ENCODE measurements at places on chromosomes 3 and 15.

GRCh38 chr3:16663854-16664712 lies 58.9 kb upstream of the DAZL start:
- no peak for DNase-seq

DNA sequence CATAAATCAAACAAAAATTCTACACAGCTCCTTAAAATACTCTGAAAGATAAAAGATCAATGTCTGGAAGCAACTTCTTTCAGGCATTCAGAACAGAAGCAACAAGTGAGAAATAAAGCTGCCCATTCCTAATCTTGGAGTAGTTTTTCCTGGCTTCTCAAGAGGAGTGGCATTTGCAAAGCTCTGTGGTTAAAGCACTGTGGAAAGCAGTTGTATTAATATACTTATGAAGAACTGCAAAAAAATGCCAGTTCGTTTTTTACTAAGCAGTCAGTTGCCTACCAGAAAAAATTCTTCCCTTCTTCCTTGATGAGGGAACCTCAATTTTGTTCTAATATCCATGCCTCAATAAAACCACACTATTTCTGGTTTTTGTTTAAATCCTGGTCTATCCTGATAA lies 197.8 kb downstream of the TNIK start:
- no peak for DNase-seq

GRCh38 chr3:120418866-120419490 lies 31.8 kb downstream of the FSTL1 start:
- peak; percentile 81 for DNase-seq

- no peak for DNase-seq
These were observed 293.5 kb upstream of the SOX2 start for GRCh38 chr3:181418233-181418632.

GRCh38 chr15:48861813-48862431 lies 16.0 kb upstream of the EID1 start:
- peak; percentile 77 for DNase-seq

Measured in SK-MEL-5 (cell line).